Activated CD8-positive, alpha-beta memory T cell treated with anti-CD3 and anti-CD28 coated beads for 1 hour (primary cell): ENCODE measurements at places on chromosomes 7 and 10.

DNA sequence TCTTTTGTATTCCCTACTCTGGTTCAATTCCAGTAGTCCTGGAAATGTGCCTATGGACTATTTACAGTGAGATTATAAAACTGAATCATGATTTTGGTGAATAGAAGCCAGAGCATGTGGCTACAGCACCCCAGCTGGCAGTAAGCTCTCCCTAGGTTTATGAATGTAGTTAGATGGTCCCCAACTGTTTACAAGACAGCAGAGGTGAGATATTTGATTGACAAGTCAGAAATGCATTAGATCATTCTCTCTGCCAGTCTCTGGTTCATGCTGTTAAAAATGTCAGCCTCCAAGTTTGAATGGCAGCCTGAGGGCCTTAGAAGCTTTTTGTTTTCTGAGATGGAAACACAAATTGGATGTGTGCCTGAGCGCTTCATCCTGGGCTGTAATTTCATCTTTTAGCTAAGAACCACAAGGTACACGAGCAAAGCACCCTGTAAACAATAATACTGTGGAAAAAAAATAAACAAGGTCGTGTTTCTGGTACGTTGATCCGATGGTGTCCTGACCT lies 85.0 kb downstream of the BTRC start:
- no peak for DNase-seq

GRCh38 chr7:24580283-24580946 lies 7.2 kb downstream of the PALS2 start:
- no peak for DNase-seq

DNA sequence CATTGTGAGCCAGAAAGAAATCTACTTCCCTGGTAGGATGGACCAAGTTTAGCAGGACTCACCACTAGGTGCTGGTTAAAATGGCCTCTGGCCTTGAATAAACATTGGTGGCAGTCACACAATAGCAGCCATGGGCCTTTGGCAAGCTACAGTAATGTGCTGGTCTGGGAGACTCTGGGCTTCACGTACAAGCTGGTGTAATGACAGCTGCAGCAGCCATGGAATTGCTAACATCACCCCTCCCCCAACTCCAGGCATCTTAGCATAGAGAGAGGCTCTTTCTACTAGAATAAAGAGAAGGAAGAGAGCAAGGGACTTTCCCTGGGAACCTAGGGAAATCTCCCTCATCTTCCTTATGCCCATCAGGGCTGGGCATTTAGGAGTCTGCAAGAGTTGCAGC lies 205.1 kb upstream of the SEMA3A start:
- no peak for DNase-seq

DNA sequence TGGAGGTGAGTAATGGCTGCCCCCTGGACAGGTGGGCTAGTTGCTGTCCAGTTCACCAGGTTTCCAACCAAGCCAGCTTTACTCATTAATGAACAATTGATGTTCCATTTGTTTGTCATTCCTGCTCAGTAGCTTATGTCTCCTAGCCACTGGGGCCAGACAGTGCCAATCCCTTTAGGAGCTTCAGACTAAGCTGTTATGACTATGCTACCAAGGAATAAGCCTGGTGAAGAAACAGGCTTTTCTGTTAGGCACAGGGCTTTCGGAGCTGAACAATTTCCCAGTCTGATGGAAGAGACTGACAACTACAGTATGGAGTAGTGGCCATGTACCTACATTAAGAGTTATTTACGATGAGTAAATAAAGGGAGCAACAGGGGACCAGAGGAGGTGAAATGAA lies 2.1 kb upstream of the FMC1 start:
- no peak for DNase-seq

GRCh38 chr7:50953820-50954219 lies 171.1 kb upstream of the GRB10 start:
- DNase-seq = no peak

DNA sequence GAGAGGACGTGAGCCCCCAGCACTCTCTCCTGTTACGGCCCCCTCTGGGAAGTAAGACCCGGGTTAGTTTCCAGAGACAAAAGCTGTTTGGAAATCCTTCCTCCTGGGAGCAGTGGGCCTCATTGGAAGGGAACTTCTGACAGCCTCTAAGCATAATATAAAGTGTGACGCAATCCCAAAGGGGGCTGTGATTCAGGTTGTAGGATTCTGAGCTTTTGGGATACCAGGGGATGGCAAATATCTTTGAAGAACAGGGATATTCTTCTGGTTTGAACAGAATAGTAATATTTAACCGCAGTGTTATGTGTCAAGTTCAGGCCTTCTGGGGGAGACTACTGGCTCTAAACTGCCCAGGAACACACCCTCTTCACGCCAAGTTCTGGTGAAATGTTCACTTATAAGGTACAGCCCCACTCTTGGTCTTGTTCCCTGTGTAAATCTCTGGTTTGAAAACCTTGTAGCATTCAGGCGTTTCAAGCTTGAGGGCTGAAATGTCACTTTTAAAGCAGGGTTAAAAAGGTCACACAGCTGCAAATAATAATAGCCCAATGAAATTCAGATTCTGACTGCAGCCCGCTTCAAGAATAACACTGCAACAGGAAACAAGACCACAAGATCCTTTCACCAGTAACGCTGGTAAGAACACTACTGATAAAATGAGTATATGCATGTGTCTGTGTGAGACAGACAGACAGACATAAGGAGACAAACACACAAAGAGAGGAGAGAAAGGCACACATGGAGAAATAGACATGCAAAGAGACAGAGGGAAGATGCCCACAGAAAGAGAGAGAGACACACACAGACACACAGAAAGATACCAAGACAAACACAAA lies 69.0 kb downstream of the CREB5 start:
- no peak for DNase-seq

DNA sequence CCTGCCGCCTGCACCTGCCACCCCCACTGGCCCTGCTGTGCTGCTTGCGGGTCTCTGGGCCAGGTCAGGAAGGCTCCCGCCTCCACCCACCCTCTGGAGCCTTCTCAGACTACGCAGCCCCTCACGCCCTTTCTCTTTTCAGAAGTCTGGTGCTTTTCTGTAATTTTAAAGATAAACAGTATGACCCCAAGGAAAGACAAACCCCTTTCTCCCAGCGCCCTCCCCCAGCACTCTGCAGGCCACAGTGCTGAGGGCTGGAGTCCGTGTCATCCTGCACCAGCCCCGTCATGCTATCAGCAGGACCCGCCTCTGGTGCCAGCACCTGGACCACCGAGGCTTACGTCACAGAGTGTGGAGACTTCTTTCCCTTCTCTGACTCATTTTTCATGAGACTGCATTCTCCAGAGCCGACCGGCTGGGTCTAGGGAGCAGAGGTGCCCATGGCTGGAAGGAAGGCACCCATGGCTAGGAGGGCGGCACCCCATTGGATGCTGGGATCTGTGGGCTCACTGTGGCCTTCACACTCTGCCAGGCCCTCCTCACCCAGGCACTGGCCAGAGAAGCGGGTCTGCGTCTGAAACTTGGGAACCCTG lies 53.4 kb downstream of the CFAP46 start:
- DNase-seq = no peak

- DNase-seq = no peak
Measured at GRCh38 chr7:94382746-94383145, 11.9 kb upstream of the COL1A2 start.

GRCh38 chr7:143519411-143520131 lies 41.9 kb downstream of the TAS2R41 start:
- no peak for DNase-seq

GRCh38 chr10:4662576-4663161 lies 163.3 kb upstream of the AKR1E2 start:
- no peak for DNase-seq

DNA sequence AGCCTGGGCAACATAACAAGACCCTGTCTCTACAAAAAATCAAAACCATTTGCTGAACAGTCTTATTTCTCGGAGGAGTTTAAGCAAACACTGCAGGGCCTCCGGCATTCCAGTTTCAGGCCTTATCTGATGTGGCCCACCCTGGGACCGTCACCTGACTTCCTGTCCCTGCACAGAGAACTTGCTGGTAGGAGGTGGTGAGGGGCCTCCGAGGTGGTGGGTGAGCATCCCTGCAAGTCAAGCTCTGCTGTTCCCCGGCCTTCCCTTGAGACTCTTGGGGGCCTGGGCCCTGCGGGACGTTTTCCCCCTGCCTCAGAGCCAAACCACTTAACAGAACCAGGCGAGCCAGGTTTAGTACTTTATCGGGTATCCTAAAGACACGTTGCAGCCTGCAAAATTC lies 44.5 kb upstream of the AP5Z1 start:
- no peak for DNase-seq

DNA sequence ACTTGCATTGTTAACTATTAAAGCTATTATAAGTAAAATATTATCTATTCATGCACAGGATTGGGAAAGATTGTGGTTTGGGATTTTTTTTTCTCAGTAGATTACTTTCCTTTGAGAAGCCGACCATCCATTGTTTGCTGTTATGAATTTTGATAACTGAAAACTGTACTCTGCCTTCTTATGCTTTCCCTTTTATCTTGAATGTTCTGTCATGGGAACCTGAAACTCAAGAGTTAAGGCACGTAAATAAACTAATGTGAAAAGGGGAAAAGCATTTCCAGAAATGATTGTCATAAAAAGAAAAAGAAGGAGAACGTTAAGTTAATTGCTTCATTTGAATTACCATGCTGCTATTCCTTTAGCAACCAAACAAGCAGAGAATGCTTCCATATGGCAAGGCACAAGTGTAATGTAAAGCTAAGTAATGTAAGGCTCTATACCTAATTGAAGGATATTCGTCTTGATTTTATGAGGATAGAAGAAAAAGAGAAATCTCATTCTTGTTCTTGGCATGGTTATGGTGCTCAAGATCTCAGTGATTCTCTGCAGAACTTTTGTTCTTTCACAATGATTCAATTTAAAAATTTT lies 370.8 kb downstream of the AUTS2 start:
- DNase-seq = no peak

DNA sequence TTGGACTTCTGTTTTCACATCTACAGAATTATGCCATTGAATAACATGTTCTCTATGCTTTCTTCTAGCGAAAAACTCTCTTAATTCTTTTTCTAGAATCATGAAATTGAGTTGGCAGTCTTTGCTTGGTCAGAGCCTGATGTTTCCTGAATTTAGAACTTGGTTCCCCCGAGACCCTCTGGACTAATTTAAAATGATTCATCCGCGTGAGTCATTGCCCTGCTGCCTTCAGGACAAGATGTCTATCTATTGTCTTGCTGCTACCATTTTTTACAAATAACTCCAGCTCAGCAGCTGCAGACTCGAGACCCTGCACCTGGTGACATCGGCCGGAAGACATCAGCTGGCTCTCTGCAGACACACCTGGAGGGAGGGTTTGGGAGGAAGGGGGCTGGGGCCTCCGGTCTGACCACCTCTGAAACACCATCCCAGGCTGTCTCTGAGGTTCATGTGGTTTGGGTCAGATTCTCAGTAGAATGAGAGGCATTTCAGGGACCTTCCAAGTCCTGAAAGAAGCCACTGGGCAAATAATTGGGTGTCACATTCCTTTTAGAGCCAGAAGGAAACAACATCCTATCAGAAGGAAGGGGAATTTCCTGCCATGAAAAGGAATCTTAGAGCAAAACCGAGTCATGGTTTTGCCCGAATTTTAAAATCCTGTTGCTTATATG lies 20.9 kb upstream of the KLF6 start:
- no peak for DNase-seq

DNA sequence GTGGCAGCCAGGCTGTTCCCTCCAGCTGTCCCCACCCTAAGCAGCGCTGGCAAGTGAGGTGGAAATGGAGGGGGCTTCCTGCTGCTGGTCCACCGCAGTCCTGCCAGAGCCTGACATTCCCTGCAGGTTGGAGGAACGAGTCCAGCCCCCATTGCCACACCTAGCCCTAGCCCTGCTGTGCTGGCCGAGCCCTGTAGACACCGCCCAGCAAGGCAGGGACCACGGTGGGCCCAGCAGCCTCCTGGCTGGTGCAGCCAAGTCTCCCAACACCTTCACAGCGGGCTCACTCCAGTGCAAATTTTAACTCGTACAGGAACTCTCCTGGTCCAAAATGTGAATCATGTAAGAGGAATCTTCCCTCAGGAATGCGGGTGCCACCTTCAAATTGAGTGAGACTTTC lies 116.3 kb downstream of the PAXIP1 start:
- no peak for DNase-seq

GRCh38 chr10:122149561-122150505 lies 121.3 kb upstream of the BTBD16 start:
- no peak for DNase-seq

GRCh38 chr10:4691301-4691700 lies 134.7 kb upstream of the AKR1E2 start:
- DNase-seq = no peak

DNA sequence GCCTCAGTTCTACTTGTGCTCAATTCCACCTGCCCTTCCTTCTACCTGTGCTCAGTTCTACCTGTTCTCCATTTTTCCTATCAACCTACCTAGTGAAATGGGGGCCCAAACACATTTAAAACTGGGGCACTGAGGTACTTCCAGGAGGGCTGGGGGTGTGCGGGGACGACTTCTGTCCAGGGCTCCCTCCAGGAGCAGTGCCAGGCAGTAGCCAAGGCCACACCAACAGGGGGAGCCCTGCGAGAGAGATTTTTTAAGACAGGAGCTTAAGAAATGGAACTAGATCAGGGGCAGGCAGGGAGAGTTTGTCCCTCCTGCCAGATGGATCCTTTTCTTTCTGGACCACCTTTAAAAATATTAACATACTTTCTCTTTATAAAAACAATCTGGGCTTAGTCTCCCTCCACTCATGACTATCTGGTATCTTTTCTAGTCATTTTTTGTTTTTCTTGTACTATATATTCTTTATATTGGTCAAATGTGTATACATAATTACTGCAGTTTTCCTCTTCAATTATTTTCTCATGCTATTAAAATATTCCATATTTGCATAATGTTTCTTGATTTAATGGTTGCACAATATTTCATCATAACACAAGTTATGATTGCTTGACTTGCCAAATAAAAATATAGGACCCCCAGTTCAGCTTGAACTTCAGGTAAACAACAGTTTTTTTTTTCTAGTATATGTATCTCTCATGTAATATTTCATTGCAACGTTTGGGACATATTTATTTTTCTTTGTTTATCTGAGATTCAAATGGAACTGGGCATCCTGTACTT lies 47.3 kb upstream of the INSYN2A start:
- no peak for DNase-seq

DNA sequence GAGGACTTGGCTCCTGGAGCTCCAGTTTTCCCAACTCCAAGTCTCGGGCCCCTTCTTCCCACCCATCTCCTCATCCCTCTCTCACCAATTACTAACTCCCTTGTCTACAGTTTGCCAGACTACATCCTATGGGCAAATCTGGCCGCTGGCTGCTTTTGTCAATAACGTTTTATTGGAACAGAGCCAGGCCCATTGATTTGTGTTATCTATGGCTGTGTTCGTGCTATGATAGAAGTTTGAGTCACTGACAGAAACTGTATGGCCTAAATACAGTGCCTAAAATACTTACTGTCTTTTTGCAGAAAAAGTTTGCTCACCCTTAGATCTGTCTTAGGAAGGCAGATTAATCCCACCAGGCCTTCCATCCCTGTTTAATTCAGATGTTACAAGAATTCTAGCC lies 71.3 kb downstream of the PIP4K2A start:
- DNase-seq = no peak
